Stimulated activated CD8-positive, alpha-beta memory T cell treated with anti-CD3 and anti-CD28 coated beads, Interleukin-15, amount 100 ng/mL, for 1 hour (primary cell): ENCODE measurements at places on chromosomes 7 and 10.

DNA sequence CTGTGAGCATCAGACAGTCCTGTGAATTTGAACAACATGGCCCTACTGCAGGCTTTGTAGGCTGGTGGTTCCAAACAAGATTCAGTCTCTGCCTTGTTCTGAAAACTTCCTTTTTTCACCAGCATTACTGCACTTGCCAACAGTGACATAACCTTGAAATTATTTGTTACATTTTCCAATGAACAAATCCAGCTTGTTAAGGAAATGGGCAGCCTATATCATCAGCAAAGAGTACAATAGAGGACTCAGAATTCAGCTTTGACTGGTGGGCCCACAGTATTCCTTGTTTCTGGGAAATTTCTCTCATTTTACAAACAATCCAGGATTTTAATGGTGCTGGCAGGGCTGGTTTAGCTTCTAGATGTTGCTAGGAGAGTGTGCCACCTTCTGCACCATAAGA, 703.7 kb upstream of the FZD8 start:
- no peak for DNase-seq

- no peak for DNase-seq
These were observed 15.5 kb upstream of the TNS3 start for GRCh38 chr7:47597379-47597778.

GRCh38 chr10:124387078-124387874, 31.4 kb downstream of the OAT start:
- DNase-seq: no peak

GRCh38 chr10:6399231-6399741, 180.8 kb downstream of the PRKCQ start:
- no peak for DNase-seq

- DNase-seq: no peak
These were observed 593.6 kb downstream of the GRM8 start for GRCh38 chr7:126659124-126659523.

GRCh38 chr7:23212841-23213240, 31.0 kb downstream of the NUP42 start:
- DNase-seq: no peak

DNA sequence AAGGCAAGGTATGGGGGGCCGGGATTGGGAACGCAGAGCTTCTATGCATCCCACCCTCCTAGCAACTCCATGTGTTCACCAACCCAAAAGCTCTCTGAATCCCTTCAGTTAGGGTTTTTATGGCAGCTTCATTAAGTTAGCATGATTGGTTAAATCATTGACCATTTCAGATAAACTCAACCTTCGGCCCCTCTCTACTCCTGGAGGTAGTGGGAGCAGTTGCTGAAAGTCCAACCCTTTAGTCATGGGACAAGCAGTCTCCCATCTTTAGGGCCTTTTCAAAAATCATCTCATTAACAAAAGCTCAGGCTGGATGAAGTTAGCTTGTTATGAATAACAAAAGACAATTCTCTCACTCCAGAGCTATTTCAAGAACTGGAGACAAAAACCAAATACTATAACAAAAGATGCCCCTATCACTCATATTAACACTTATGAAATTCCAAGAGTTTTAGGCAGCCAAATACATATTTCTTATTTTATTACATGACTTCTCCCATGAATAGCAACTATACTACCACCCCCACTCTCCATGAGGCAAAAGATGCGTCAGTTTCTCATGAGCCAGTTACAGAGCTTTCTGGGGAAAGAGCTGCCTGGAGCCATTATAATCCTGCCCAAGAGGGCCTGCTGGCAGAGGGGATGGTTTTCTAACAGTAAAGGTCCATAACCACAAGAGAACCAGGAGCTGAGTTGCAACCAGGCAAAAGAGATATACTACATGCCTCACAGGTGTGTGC, 44.6 kb downstream of the SLC16A12 start:
- DNase-seq: no peak

- DNase-seq: no peak
These were observed 164.8 kb downstream of the C7orf25 start for GRCh38 chr7:42747044-42747443.

- no peak for DNase-seq
These were observed 30.5 kb upstream of the VWDE start for GRCh38 chr7:12434012-12434642.

DNA sequence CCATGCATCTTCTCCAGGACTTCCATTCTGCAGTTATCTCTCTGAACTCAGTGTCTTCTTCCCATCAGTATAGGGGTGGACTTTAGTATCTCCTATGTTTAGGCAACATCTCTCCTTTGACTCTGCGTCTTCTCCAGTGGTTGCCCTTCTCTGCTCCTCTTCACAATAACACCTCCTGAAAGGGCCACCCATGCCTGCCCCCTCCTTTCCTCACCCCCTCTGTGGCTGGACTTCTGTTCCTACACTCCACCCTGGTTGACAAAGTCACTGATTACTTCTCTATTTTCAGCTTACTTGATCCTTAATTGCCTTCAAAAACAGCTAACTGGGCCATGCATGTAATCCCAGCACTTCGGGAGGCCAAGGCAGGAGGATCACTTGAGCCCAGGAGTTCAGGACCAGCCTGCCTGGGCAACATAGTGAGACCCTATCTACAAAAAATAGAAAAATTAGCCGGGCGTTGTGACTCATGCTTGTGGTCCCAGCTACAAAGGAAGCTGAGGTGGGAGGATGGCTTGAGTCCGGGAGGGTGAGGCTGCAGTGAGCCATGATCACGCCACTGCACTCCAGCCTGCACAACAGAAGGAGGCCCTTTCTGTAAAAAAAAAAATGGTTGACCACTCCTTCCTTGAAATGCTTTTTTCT, 13.7 kb downstream of the SRGN start:
- no peak for DNase-seq

GRCh38 chr10:104328896-104329710, 9.2 kb downstream of the ITPRIP start:
- DNase-seq: no peak

- no peak for DNase-seq
These were observed 7.8 kb upstream of the PDCD4 start for GRCh38 chr10:110863956-110864355.

DNA sequence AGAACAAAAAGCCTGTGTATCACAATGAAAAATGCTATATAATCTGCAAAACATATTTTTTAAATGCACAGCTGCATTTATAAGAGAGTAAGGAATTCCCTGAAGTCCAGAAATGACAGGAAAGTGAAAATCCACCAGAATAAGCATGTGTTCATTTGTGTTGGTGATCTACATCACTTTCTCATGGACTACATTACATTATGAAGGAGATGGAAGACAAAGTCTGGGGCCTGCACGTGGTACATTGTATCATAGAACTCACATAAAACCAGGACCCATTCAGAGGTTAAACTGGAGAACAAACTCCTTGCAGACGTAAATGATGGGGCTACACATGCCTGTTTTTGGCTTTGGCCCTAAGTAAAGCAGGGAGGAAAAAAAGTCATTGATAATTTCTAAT, 16.4 kb downstream of the IFIT3 start:
- DNase-seq: no peak

- peak; percentile 34 for DNase-seq
These were observed 1.7 kb downstream of the SFXN3 start for GRCh38 chr10:101032637-101033224.

DNA sequence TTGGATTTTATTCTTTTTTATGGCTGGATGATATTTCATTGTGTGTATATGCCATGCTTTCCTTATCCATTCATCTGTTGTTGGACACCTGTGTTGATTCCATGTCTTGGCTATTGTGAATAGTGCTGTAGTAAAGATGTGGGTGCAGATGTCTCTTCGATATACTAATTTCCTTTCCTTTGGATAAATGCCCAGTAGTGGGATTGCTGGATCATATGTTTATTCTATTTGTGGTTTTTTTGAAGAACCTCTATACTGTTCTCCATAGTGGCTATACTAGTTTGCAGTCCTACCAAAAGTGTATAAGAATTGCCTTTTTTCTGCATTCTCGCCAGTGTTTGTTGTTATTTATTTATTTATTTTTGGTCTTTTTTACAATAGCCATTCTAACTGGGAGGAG, 159.8 kb downstream of the WNT2 start:
- DNase-seq: no peak

GRCh38 chr7:88042157-88042556, 108.1 kb downstream of the ADAM22 start:
- no peak for DNase-seq

- no peak for DNase-seq
These were observed 25.1 kb upstream of the GHITM start for GRCh38 chr10:84114088-84114667.

DNA sequence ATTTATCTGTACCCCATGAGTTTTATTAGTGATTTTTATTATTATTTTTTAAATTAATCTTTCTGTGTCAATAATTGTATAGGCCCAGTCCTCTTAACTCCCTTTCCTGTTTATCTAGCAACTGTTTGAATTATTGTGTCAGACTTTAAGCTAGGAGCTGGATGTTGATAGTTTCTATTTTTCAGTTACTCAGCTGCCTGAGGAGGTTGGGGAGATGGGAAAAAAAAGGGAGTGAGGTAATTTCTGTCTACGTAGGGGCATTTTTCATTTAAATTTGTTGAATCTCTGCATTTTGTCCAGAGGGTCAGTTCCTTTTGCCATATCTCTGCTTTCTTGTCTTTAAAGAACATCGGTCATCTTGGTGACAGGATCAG, 5.0 kb upstream of the ZNF518A start:
- no peak for DNase-seq

- DNase-seq: no peak
These were observed 973 bp downstream of the GPR158 start for GRCh38 chr10:25175527-25176420.

GRCh38 chr7:78642751-78643150, 810.7 kb downstream of the MAGI2 start:
- DNase-seq: no peak

GRCh38 chr7:94577357-94577756, 67.7 kb downstream of the CASD1 start:
- no peak for DNase-seq

DNA sequence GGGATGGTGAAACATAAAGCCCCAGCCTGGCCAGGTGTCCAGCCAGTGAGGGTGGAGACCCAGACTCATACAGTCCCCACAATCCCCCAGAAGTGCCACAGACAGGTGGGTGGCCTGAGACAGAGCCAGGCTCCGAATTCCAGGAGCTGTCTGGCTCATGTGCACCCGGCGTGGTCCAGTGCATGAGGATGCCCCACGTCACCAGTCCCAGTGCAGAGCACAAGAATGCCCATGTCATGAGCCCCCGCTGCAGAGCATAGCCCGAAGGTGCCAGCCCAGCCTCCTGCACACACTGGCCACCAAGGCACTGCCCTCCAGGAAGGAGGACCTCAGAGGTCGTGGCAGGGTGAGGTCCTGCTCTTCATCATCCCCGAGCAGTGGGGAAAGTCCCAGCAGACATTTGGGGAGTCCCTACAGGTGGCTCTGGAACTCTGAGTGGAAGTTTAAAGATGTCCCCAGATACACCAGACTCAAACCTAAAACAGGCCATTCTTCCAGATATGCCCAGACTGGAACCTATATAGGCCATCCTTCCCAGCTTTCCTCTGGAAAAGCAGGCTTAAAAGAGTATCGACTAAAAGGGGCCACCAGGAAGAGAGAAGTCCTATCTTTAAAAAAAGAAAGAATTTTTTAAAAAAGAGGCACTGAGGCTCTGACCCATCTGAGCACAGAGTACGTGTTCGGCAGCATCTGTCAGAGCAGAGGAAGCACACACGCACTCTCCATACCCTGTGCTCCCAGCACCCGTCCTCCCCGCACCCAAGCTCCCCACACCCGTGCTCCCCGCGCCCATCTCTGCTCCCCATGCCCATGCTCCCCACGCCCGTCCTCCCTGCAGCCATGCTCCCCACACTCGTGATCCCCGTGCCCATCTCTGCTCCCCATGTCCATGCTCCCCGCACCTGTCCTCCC, 11.5 kb downstream of the DIP2C start:
- no peak for DNase-seq

GRCh38 chr7:151179946-151180345, 7.1 kb downstream of the ASB10 start:
- DNase-seq: no peak

- no peak for DNase-seq
These were observed 137.5 kb upstream of the PRPS1L1 start for GRCh38 chr7:18165166-18165565.

DNA sequence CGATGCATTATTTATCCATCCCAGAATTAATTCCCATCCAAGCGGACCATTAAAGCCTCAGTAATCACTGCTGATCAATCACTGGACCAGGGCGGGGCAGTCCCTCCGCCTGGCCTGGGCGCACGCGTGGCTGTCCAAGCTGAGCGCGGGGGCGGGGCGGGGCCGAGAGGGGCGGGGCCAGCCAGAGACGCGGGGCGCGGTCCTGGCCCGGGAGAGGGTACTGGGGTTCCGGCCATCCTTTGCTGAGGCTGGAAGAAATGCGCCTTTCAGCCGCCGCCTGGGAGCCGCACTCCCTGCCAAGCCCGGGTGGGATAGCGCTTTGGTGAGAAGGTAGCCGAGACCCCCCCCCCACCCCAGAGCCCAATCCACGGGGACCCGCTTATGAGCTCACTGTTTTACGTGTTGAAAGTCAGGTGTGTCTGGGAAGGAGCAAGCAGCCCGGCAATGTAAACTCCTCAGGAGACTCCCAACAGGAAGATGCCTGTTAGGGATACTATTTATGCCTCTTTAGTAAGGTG, at the start of gene ARHGAP22:
Gene ARHGAP22, minus strand, starts transcription at position 83 of the 518 bp plus-strand sequence. CDS start 277 bp downstream, outside the sequence.
- DNase-seq: no peak

GRCh38 chr7:107924841-107925504, 34.0 kb downstream of the DLD start:
- DNase-seq: no peak

- DNase-seq: no peak
These were observed 57.3 kb upstream of the CAPZA2 start for GRCh38 chr7:116805100-116805544.

GRCh38 chr10:36224431-36224985, 582.4 kb upstream of the FZD8 start:
- DNase-seq: no peak

- no peak for DNase-seq
These were observed 167.6 kb downstream of the ANK3 start for GRCh38 chr10:60222047-60222446.

- DNase-seq: no peak
These were observed 95.7 kb downstream of the CDK6 start for GRCh38 chr7:92740700-92741126.

GRCh38 chr7:82049891-82050533, 280.2 kb upstream of the HGF start:
- no peak for DNase-seq

- no peak for DNase-seq
These were observed 53.4 kb downstream of the WNT2 start for GRCh38 chr7:117269417-117269816.

GRCh38 chr10:110803830-110804338, 67.8 kb upstream of the PDCD4 start:
- peak; percentile 7 for DNase-seq

- no peak for DNase-seq
These were observed at the start of gene PTN for GRCh38 chr7:137343281-137343841. Gene PTN, minus strand, starts transcription at chr7:137343733. Its CDS starts 88,760 bp downstream, at chr7:137254973.

GRCh38 chr7:623464-623863, 103.0 kb upstream of the DNAAF5 start:
- DNase-seq: no peak

GRCh38 chr7:44678101-44678470, 70.6 kb upstream of the ZMIZ2 start:
- no peak for DNase-seq

GRCh38 chr10:16741540-16741939, 75.7 kb downstream of the RSU1 start:
- no peak for DNase-seq

- no peak for DNase-seq
These were observed 70.6 kb downstream of the NEURL1 start for GRCh38 chr10:103564116-103564501.
